NCI-H446 treated with DMSO at 0.1 percent for 48 hours (cell line): ENCODE measurements at places on chromosomes 1 and 21.

DNA sequence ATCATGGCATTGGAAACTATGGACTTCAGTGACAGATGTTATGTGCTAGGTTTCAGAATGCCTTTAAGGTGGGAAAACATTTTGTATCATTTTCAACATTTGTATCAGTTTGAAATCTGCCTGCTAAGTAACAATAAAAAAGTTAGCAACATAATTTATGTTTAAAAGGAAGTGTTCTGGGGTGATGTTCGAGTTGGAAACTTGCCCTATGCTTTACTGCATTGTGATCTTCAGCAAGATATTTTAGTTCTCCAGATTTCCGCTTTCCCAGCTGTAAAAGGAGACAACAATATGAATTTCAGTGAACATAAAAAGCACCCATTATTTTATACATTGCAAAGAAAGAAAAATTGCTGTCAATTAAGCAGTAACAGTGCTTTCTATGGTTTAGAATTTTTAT is 187.4 kb downstream of the DISC1 start:
- DNase-seq = no peak

DNA sequence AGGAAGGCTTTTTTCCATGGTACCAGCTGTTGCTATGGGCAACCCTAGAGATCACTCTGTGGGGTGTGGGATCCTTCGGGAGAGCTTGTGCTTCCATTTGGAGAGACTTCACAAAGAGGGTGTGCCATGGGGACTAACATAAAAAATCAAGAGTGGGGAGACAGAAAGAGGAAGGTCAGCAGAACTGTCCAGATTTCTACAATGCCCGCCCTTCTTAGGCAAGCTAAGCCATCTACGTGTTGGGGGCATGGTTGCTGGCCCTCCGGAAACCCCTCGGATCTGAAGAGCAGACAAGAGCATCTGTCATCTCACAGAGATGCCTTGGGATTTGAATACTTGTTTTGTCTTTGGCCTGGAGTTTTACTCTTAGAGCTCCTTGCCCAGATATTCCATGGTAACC is 83.9 kb upstream of the ZNF648 start:
- no peak for DNase-seq

DNA sequence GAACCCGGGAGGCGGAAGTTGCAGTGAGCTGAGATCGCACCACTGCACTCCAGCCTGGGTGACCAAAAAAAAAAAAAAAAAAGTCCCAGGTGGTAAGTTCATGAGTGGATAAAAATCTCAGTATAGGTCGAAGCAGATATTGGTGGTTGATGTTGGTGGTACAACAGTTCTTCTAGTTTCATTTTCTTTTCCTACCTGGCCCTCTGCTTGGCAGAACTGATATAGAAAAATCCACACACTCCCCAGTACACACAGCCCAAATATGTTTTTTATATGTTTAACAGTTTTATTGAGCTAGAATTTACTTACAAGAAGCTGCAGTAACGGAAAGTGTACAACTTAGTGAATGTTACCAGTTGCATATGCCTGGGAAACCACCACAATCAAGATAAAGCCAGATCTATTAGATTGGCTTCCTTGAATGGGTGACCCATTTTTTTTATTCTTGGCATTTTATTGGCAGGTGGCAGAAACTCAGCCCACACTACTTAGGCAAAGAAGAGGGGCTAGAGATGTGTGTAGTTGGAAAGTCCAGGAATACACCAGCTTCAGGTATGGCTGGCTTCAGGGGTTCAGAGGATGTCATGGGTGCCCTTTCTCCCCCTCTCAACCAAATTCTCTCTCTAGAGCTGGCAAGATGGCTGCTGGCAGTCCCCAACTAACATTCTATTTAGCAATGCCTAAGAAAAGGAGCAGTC is 118.3 kb upstream of the SLC25A33 start:
- DNase-seq = no peak

- no peak for DNase-seq
These were observed 27.8 kb downstream of the DIPK1A start for GRCh38 chr1:92933459-92933858.

- peak; percentile 42 for DNase-seq
These were observed 54.1 kb downstream of the CD46 start for GRCh38 chr1:207805841-207806421.

- DNase-seq = no peak
These were observed 58.9 kb upstream of the DUSP10 start for GRCh38 chr1:221800831-221801230.

GRCh38 chr1:67149179-67149770 is 14.5 kb upstream of the C1orf141 start:
- peak; percentile 46 for DNase-seq

- peak; percentile 66 for DNase-seq
These were observed 256.6 kb downstream of the ST6GALNAC3 start for GRCh38 chr1:76330991-76331603.

DNA sequence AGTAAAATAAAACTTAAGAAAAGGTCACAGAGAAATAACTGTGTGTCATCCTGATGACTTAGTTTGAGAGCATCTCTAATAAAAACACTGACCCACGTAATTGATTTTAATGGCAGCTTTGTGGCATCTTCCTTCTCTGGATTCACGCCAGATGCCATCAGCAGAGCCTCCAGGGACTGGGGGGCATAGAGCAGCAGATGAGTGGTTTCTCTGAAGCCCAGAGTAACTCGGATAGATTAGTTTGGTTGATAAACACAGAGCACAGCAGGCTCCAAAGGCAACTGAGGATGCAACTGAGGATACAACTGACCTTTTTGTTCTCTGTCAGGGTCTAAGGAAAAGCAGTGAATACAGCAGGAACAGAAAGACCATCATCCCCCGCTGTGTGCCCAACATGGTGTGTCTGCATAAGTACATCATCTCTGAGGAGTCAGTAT is 180.8 kb downstream of the RPS6KC1 start:
- DNase-seq = no peak

GRCh38 chr1:109616391-109616790 is 3.0 kb downstream of the GNAT2 start:
- no peak for DNase-seq

GRCh38 chr1:39569034-39569433 is 7.6 kb downstream of the PABPC4 start:
- no peak for DNase-seq

- no peak for DNase-seq
These were observed 180.3 kb downstream of the NEGR1 start for GRCh38 chr1:72101840-72102632.

- no peak for DNase-seq
These were observed 73.7 kb downstream of the TOMM20 start for GRCh38 chr1:235054936-235055335.

DNA sequence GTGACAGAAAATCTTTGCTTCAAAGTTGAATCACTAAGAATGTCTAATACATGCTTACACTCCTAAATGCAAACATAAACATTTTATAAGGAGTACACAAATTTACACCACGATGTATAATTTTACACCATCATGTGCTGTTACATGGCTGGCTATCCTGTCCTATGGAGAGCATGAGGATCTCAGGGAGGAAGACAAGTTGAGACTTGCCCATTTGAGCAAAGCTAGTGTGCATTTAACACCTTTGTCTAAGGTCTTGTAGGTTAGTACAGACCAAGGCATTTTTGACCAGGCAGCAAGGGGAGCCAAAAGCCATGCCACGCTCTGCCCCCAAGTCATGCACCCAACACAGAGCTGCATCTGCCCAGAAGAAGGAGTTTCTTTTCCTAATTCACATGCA is 14.5 kb upstream of the COG2 start:
- DNase-seq = no peak

DNA sequence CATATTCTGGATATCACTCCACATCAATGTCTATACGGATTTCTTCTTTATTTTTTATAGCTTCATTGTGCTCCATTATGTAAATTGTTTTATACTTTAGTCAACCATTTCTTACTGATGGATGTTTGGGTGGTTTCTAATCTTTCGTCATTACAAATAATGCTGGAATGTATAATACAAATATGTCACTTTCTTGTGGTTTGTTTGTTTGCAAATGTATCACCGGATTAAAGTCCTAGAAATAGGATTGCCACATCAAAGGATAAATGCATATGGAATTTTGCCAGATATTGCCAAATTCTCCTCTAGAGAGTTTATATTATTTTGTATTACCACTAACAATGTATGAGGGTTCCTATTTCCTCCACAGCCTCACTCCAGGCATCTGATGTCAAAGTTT is 48.7 kb upstream of the PRDM2 start:
- no peak for DNase-seq

GRCh38 chr1:12464045-12464461 is 154.0 kb downstream of the DHRS3 start:
- no peak for DNase-seq

DNA sequence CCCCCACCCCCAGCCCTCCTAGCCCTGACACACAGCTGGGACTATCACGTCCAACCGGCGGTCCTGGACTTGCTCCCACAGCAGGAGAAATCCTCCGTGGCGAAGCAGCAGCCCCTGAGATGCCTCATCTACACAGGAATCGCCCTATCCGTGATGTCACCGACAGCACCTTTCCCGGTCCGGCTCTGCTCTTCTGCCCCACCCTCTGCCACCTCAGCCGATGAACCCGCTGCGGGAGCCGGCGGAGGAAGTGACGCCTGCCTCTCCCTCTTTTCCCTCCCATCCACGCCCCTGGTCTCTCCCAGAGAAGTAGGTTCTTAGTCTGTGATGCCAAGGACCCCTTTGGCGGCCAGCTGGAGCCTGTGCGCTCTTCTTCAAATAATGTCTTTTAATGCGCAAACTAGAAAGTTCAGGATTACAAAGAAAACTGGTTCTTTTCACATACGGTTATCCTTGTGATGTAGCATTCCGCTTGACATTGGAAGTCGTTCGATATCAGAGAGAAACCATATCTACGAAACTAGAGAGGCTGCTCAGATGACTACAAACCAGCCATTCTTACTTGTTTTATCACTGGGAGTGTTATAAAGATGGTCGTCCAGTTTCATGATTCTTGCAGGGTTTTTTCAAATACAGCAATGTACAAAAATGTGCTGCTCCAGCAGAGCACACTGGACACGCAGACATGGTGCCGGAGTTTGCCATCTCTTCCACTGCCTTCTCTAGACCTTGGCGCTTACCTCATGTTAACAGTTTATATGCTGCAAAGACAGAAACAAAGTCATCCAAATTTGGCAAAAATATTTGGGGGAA is 120.3 kb downstream of the PPIAL4G start:
- DNase-seq = no peak

- DNase-seq = no peak
These were observed 244.5 kb downstream of the ADGRL2 start for GRCh38 chr1:82045221-82045620.

GRCh38 chr1:178867670-178868069 is 3.2 kb downstream of the ANGPTL1 start:
- DNase-seq = no peak

GRCh38 chr1:202656057-202656456 is 54.2 kb downstream of the SYT2 start:
- DNase-seq = no peak

GRCh38 chr1:109218516-109218915 is 4.8 kb downstream of the SARS1 start:
- no peak for DNase-seq

GRCh38 chr1:206559672-206559995 is 52.3 kb downstream of the RASSF5 start:
- DNase-seq = no peak

DNA sequence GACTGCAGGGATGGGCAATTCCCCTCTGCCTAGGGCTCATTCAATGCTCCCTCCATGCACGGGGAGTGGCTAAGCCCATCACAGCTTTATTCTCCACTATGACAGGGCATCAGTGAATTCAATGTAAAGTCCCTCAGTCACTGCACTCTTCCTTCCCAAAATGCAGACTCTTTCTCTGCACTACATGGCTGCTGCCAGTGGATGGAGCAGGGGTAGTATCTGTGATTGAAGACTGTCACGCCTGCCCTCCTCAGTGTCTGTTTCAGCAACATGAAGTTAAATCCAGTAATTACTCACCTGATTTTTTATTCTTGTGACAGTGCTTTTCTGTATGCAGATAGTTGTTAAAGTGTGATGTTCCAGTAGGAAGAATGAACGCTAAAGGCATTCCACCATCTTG is 1323.2 kb downstream of the AMY1C start:
- DNase-seq = no peak
